ENCODE measurements at places on chromosomes 12 and 14.

DNA sequence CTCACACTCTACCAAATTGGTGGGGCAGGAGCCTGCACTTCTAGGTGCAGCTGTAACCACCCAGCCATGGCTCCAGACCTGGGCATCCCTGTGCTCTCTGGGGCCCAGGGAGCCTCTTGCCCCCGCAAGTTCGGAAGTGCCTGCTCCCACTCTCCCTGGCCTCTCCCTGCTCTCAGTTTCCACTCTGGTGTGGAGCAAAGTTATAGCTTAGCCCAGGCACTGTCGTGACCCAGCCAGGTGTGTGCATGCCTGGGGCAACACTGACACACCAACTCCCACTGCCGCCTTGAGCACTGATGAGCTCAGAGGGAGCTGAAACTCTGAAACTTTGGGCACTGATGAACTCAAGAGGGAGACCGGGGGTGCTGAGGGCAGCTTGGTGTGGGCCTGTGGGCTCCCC lies 8.7 kb upstream of the FBXO33 start:
- no peak for DNase-seq

- DNase-seq = no peak
Measured at GRCh38 chr14:66242001-66242400, 244.2 kb upstream of the CCDC196 start.

GRCh38 chr12:62192180-62192902 lies 67.9 kb upstream of the USP15 start:
- DNase-seq = peak; percentile 70

DNA sequence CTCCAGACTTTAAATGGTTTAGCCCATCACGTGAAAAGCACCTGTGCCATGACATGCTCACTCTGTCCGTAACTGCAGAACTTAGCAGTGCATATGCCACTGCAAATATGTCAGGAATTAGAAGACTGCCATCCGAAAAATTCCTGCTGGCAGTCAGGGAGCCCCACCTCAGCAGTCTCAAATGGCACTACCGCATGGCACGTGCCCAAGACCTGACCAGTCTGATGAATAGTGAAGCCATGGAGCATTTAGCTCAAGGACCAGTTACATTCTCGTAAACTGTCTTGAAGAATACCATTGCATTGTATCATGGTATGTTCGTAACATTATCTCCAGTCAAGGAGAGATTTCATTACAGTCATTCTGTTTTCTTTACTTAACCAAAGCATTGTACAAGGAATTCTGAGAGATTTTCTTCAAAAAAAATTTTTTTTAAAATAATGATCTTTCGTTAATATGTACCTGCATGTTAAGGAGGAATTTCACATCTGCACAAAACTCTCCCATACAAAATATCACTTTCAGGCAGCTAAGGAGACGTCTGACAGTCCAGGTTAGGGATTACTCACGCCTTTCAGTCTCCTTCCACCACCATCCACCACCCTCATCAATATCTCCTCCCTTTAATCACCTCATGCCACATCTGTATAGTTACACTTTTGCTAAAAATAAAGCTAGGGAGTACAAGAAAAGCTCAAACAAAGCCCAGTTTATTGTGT lies 138.5 kb downstream of the ANO2 start:
- DNase-seq = no peak

DNA sequence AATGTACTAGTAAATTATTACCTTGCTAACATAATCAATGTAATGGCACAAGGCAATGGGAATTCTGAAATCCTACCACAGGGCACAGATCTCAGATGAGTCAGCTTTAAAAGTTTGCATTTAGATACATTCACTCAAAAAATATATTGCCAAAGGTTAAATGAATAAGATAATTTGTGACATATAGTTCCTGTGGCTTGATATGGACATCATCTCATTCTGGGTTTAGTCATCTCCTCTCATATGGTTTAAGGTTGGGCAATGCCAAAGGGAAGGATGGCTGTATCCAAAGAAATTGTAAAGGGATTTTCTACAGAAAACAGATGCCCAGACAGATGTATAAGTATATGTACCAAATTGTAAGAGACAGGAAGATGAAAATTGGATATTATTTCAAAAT lies 1065.0 kb downstream of the LRFN5 start:
- DNase-seq = no peak

- no peak for DNase-seq
Measured at GRCh38 chr14:98174041-98174440, 1098.0 kb downstream of the BCL11B start.

Measured in CD4-positive, alpha-beta T cell treated with Interleukin-12 subunit alpha and Interleukin-12 subunit beta, for 1 hour (primary cell).